ENCODE measurements at places on chromosomes 16 and 17. TPM values are rescaled to one million over a fixed set of nuclear protein-coding genes. Genes with fewer than 3 reads are reported as not detected.

Gene ANKRD40
- 48.0 TPM for total RNA-seq

Gene NPIPA3
- not detected for total RNA-seq

Gene NARF
- total RNA-seq: 69.3 TPM

GRCh38 chr17:9522074-9522473 is 53.5 kb downstream of the STX8 start:
- H3K4me1 ChIP-seq: peaks cover 11% of the 10 kb centered on the region
- no peaks in the 10 kb centered on the region for H3K27me3 ChIP-seq
- DNase-seq: no peak
- H3K27ac ChIP-seq: no peak overlapping the region
- no peaks in the 10 kb centered on the region for H3K36me3 ChIP-seq
- no peak overlapping the region for H3K4me3 ChIP-seq

- no peak for DNase-seq
- peaks cover 21% of the 10 kb centered on the region for H3K36me3 ChIP-seq
- no peak overlapping the region for H3K4me3 ChIP-seq
- H3K27ac ChIP-seq: no peak overlapping the region
- no peaks in the 10 kb centered on the region for H3K4me1 ChIP-seq
Measured at GRCh38 chr17:73069841-73070240, 22.6 kb downstream of the SLC39A11 start.

GRCh38 chr16:49781401-49781800 is 74.5 kb downstream of the ZNF423 start:
- no peak overlapping the region for H3K27ac ChIP-seq
- no peaks in the 10 kb centered on the region for H3K27me3 ChIP-seq
- no peak for DNase-seq
- H3K4me1 ChIP-seq: peaks cover 12% of the 10 kb centered on the region

All from tibial nerve (tissue), 4 donors.